ENCODE measurements at places on chromosomes 16 and 17.

- DNase-seq, result no peak
Observed at GRCh38 chr16:2533912-2534311, 2.7 kb upstream of the CEMP1 start.

GRCh38 chr16:67544844-67545664 is 16.4 kb downstream of the RIPOR1 start:
- no peak for DNase-seq

- no peak for DNase-seq
Observed at GRCh38 chr16:85333337-85333736, 221.1 kb upstream of the CIBAR2 start.

DNA sequence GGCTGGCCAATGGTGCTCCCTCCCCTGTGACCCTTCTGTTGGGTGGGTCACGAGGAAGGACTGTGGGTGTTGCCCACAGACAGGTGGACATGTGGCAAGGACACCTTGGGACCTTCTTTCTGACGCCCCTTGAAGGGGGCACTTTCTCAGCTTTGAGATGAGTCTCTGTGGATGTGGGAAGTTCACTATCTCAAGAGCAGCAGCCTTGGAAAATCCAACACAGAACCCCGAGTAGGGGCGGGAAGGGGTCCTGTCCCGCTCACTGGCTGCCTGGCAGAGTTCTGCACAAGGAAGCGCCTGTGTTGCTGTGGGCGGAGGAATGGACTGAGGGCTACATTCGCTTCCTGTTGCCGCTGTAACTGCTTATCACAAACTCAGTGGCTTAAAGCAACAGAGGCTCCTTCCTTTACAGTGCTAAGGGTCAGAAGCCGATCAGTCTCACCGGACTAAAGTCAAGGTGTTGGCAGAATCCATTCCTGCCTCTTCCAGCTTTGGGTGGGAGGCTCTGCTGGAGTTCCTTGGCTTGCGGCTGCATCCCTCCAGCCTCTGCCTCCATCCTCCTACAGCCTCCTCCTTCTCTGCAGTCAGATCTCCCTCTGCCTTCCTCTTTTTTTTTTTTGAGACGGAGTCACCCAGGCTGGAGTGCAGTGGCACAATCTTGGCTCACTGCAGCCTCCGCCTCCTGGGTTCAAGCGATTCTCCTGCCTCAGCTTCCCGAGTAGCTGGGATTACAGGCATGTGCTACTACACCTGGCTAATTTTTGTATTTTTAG is 305.2 kb downstream of the SEC14L1 start:
- peak; percentile 33 for DNase-seq

DNA sequence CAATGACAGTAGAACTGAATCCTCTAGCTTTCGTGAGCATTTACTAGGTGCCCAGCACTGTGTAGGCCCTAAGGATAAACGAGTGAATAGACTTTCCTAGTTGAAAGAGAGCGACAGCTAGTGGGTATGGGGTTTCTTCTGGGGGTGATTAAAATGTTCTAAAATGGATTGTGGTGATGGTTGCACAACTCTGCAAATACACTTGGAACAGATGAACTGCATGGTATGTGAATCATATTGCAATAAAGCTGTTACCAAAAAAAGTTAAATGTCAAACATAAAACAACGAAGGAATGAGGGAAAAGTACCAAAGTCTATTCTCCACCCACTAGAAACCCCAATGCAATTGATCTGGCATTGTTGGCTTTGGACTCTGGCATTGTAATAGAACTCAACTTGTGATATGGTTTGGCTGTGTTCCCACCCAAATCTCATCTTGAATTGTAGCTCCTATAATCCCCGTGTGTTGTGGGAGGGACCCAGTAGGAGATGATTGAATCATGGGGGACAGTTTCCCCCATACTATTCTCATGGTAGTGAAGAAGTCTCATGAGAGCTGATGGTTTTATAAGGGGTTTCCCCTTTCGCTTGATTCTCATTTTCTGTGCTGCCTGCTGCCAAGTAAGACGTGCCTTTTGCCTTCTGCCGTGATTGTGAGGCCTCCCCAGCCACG is 70.5 kb downstream of the MARF1 start:
- DNase-seq, result peak; percentile 85

GRCh38 chr16:85446951-85447692 is 166.0 kb upstream of the GSE1 start:
- no peak for DNase-seq

DNA sequence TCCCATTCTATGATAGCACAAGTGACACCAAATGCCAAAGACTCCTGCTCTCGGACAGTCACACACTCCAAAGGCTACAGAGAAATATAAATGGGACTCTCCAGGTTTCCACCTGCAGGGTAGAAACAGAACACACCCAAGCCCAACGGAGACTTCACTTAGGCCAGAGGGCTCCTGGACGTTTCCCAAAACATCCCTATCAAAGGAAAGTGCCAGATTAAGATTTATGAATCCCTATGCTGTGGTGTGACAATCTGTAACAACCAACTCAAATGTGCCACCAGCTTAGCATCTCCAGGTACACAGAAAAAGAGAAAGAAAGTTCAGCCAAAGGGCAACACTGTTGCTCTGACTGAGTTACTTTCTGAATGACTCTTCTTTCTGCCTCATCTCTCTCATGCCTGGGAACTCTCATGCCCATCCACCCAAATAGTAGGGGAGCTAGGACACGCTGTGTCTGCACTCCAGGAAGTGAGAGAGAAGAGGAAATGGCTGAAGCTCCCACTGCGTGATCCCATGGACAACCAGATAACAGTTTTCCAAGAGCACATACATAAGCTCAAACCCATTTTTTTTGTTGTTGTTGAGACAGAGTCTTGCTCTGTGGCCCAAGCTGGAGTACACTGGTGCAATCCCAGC is 49.7 kb downstream of the SMG6 start:
- DNase-seq, result no peak

DNA sequence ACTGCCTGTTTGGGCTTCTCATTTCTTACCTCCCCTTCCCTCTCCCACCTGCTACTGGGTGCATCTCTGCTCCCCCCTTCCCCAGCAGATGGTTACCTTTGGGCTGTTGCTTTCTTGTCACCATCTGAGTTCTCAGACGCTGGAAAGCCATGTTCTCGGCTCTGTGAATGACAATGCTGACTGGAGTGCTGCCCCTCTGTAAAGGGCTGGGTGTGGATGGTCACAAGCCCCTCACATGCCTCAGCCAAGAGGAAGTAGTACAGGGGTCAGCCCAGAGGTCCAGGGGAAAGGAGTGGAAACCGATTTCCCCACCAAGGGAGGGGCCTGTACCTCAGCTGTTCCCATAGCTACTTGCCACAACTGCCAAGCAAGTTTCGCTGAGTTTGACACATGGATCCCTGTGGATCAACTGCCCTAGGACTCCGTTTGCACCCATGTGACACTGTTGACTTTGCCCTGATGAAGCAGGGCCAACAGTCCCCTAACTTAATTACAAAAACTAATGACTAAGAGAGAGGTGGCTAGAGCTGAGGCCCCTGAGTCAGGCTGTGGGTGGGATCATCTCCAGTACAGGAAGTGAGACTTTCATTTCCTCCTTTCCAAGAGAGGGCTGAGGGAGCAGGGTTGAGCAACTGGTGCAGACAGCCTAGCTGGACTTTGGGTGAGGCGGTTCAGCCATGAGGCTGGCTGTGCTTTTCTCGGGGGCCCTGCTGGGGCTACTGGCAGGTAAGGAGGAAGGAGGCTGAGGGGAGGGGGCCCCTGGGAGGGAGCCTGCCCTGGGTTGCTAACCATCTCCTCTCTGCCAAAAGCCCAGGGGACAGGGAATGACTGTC is at the start of gene CD68:
Gene CD68 (plus strand): TSS at position 638 of the 833 bp plus-strand sequence. CDS start 40 bp downstream, at position 678.
- DNase-seq, result peak; percentile 95

GRCh38 chr17:39151943-39152818 is 744 bp upstream of the PLXDC1 start:
- no peak for DNase-seq

DNA sequence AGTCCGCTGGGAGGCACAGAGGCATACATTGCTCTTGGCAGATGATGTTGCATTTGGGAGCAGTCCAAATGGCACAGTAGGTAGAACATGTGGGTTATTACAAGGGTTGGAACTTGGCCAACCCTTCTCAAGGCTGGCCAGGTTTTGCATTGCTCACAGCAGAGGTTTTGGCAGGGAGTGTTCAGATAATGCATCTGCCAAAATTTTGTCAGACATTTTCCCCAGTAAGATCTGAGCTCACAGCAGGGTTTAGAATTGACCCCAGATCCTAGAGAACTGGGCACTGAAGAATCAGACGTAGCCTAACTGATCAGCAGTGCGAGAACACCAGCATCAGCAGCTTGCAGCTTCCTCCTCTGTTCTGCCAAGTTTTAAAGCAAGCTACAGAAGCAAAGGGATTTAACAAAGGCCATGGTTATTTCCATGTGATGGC is 468.8 kb upstream of the KIF2B start:
- DNase-seq, result no peak

DNA sequence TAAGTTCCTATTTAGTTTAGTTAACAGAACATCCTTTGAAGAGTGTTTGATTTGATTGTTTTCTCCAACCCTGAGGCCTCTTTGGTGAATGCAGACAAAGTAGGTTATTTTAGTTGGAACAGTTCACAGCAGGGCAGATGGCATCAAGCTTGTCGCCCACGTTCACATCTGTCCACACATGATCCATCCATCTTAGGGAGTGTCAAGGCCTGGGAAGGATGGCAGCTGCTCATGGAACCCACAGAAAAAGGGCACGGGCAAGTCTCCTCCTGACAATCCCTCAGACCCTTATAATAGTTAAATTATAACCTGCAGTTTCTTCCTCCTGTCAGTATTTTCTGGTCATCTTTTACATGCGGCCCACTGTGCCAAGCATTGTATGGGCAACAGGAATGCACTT is 60.2 kb downstream of the KNOP1 start:
- DNase-seq, result no peak
